Thoracic aorta (tissue), 2 donors: ENCODE measurements at places on chromosomes 3 and 15.

- no peak for DNase-seq
These were observed 51.7 kb downstream of the CASR start for GRCh38 chr3:122235147-122235546.

- DNase-seq: no peak
These were observed 56.4 kb upstream of the POU1F1 start for GRCh38 chr3:87332789-87333188.

- no peak for DNase-seq
These were observed 90.0 kb downstream of the APBA2 start for GRCh38 chr15:28975766-28976179.

GRCh38 chr15:30953731-30954378 is 37.6 kb downstream of the MTMR10 start:
- no peak for DNase-seq

GRCh38 chr15:40043927-40044716 is 5.1 kb upstream of the SRP14 start:
- no peak for DNase-seq

GRCh38 chr3:110015231-110015963 is 678.1 kb upstream of the DPPA4 start:
- DNase-seq: no peak

- no peak for DNase-seq
These were observed 50.2 kb upstream of the THBS1 start for GRCh38 chr15:39530480-39531342.

- no peak for DNase-seq
These were observed 16.4 kb downstream of the FBXO22 start for GRCh38 chr15:75920079-75920478.

DNA sequence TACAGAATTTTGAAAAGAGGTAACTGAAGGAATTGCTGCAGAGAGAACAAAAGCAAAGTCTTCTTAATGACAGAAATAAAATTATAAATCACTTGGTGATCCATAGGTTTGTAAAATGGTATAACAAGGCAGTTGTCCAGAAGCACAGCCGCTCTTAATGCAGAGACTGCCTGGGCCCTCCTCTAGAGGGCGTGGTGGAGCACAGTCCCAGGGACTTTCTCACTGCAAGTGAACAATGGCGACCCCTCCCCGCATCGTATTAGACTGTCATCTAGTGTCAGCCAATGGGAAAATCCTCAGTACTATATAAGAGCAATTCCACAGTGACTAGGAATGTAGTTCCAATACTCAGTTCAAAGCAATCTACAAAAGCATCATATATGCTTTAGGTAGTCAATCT is 26.4 kb upstream of the ZBED2 start:
- no peak for DNase-seq

- DNase-seq: no peak
These were observed 164.3 kb upstream of the LPP start for GRCh38 chr3:187989575-187990153.

GRCh38 chr3:13465236-13465873 is 14.8 kb upstream of the HDAC11 start:
- no peak for DNase-seq

GRCh38 chr3:16338999-16339398 is 74.0 kb downstream of the OXNAD1 start:
- DNase-seq: peak; percentile 25

DNA sequence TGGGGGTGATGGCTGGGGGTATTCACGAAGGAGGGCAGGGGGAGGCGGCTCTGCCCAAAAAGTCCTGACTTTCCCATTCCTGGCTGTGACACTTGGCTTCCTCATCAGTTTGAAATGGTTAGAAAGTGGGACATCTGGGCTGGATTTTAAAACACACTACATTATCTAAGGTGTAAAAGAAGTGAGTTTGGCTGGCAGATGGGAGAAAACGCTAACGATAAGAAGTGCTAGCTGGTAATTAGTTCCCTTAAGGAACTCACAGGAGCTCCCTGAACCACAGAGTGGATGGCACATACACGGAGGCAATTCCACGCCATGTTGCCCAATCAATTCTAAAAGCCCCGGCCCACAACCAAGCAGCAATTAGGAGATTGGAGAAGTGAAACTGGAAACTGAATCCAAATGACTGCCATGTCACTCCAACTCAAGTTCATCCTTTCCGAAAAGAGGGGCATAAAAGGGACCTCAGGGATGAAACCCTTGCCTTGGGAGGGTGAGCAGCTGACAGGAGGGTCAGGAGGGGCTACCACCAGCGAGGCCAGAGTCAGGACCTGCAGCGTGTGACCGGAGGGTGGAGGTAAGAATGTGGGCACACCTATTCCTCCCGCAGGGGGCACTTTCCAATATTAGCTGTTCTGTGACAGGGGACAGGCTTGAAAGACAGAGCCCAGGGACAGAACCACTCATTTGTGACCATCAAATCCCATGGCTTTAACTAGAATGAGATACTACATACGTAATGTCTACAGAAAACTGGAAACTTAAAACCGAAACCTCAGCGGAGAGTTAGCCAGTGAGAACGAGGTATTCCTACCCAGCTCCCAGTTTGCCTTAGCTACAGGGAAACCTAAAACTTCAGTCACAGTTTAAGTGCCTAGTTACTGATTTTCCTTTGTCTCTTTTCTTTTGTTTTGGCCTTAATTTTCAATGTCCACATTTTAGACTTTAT is 95.3 kb upstream of the OXTR start:
- no peak for DNase-seq

DNA sequence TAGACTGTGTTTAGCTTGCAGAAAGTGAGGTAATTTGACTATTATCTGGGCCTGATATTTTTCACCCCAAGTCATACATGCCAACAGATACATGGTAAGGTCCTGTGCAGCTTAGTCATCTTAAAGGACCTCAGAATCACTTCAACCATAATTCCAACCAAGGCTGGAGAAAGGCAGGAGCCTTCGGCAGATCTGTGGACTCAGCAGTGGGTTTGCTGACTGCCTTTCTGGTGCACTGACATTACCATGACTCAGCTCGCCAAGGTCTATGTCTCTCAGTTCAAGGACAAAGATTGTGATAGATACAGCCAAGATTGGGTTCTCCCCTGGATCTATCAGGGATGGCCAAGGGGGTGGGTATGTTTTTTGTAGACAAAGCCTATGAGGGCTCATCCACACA is 32.7 kb downstream of the LYZL4 start:
- no peak for DNase-seq

- no peak for DNase-seq
These were observed 144.8 kb downstream of the TPRA1 start for GRCh38 chr3:127445581-127446343.

GRCh38 chr15:30990446-30991254 is 778 bp downstream of the MTMR10 start:
- DNase-seq: no peak

DNA sequence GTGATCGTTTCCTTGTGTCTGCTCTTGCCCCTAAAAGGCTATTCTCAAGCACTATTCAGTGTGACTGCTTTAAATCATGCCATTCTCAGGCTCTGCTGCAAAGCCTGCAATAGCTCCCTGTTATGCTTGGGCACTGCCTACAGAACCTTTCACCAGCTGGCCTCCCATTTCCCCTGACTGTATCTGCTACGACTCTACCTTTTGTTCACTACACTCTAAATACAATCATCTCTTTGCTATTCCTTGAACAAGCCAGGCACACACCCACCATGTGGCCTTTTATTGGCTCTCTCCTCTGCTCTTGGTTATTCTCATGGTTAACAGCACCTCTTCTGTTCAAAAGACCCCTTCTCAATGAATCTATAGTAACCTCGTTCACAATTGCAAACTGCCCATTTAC is 29.6 kb upstream of the FNDC3B start:
- no peak for DNase-seq

DNA sequence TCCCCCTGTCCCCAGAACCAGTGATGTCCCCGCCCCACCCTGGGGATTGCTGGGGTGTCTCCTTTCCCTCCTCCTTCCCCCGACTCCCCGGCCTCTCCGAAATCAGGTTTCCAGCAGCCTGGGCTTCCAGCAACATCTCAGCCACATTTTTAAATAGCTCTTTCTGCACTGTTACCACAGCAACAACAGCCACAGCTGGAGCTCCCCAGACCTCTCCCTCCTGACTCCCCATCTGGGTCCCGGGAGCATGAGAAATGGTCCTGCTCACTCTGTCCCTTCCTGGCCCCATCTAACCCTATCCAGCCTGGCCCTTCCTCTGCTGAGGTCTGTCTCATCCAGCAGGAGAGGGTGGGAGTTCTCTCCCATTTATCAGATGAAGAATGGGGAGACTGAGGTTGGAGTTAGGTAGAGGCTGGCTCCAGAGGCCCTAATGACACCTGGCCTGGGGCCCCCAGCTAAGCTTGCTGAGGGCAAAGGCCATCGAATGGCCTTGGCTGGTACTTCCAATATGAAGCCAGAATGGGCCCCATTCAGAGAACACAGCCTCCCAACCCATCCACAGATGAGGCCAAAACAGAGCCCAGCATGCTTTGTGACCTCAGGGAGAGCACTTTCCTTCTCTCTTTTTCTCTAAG is 1.5 kb downstream of the CAMK1 start:
- DNase-seq: no peak

GRCh38 chr3:43726521-43726920 is 35.8 kb downstream of the ABHD5 start:
- DNase-seq: no peak

- DNase-seq: no peak
These were observed 76.4 kb upstream of the ROBO1 start for GRCh38 chr3:79844176-79844575.

DNA sequence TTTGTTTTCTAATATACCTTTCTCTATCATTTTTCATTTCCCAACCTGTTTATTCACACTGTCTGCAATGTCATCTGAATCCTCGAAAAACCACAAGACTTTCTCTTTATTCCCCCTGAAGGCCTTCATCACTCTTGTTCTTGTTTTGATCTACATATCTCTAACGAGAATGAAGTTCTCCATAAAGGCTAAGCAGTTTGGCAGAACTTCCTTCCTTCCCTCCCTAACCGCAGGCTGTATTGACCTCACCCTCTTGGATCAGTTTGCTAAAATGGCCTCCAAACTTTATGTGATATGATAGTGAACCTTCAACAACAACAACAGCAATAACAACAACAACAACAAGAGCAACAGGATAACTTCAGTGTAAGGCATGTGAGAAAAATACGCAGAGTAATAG is 392.8 kb downstream of the TIGIT start:
- DNase-seq: no peak
